ENCODE measurements at places on chromosomes 1 and 21.

- DNase-seq: no peak
Measured at GRCh38 chr1:226787071-226787470, 48.0 kb upstream of the ITPKB start.

DNA sequence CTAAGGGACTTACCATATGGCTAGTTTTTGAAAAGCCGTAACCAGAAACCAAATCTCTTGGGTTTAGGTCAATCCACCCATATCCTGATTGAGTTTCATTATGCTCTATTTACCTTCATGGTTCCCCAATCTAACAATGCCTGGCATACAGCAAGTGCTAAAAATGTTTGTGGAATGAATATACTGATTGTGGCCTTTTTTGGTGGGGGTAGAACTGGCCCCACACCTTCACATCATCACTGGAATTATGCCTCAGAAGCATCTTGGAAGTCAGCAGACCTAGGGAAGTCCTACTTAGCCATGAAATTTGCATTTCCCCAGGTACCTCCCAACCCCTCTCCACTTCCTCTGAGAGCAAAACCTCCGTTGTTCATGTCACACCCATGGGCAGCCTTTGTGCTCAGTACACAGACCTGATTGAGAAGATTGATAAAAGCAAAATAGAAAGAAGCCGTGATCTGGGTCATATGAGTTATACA is 17.8 kb upstream of the SLAMF1 start:
- no peak for DNase-seq

DNA sequence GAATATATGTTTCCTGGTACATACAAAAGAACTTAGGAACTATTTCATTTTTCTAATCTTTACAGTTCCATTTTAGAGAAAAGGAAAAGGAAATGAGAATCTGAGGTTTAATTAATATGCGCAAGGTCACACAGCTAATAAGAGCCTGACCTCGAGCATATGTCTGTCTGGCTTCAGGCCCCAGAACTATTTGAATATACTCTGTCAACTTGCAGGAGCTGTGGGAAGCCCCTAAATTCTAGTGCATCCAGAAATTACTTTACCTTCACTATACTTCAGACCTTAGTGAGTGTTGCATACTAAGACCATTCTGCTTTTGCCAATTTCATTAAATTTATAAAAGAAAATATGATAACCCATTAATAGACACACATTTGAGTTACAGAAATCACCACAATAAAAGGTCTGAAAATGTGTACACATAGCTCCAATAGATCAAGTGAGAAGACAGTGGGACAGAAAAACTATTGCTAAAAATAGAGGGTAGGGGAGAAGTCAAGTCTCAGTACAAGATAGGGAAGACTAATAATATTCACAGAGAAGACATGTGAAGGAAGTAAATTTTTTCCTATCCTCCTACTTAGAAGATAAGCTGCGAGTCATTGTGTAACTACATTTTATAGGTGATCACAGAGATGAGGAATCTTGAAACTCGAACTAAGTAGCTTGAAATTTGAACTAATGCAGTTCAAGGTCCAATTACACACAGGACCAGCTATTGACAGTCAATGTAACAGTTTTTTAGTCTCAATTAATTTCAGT is 3.8 kb downstream of the RGS13 start:
- DNase-seq: no peak

- no peak for DNase-seq
Measured at GRCh38 chr1:153633161-153633753, 609 bp upstream of the CHTOP start.

GRCh38 chr1:172287208-172287607 is 133.3 kb upstream of the C1orf105 start:
- no peak for DNase-seq

- DNase-seq: no peak
Measured at GRCh38 chr1:73359001-73359400, 839.0 kb downstream of the LRRIQ3 start.

DNA sequence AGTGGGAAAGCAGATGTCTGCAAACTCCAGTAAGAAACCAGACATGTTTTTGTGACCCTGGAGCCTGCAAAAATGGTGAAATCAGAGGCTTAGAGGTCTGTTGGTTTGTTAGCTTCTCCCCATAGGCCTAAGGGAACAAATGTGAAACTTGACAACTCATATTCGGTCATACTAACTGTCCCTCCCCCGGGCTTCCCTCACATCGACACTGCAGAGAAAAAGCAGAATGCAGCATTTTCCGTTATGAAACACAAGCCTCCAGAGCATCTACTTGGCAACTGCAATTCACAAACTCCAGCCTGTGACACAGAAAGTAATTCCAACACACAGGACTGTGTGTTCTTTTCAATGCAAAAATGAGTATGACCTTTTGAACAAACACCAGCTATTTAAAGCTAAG is 3.7 kb downstream of the KCNA2 start:
- no peak for DNase-seq

DNA sequence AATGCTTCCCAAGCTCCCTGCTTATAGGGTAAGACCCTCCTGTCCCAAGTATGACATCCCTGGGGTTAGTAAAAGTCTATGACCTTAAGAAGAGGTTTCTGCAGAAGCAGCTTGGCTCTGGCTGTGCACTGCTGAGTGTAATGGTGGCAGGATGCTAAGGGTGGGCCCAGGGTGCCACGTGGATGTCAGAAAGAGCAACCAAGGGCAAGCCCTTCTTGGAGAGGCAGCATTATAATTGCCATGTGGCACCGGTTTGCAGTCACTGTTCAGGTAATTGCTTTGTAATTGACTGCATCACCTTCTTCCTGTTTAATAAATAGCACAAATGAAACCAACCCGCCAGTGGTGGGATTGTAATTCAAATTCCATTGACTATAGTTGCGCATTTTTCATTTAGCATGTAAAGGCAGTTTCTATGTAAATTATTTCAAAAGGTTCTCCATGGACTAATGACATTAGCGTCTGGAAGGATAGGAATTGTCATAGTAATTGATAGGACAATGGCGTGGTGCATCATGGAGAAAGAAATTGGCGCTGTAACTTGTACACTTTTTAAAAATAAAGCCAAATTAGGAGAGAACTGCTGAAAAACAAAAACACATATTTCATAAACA is 490.6 kb upstream of the VAMP3 start:
- DNase-seq: no peak

DNA sequence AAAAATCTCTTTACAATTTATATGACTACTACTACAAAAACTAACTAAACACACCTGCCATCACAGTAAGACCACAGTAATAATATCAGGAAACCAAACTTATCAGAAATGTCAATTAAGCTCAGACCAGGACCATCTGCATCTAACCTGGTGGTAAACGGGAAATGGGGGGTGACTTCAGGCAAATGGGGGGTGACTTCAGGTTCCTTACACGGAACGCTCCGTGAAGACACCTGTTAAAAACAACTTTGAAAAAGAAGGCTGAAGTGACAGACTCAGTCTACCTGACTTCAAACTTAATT is 15.8 kb downstream of the PRDM15 start:
- no peak for DNase-seq

DNA sequence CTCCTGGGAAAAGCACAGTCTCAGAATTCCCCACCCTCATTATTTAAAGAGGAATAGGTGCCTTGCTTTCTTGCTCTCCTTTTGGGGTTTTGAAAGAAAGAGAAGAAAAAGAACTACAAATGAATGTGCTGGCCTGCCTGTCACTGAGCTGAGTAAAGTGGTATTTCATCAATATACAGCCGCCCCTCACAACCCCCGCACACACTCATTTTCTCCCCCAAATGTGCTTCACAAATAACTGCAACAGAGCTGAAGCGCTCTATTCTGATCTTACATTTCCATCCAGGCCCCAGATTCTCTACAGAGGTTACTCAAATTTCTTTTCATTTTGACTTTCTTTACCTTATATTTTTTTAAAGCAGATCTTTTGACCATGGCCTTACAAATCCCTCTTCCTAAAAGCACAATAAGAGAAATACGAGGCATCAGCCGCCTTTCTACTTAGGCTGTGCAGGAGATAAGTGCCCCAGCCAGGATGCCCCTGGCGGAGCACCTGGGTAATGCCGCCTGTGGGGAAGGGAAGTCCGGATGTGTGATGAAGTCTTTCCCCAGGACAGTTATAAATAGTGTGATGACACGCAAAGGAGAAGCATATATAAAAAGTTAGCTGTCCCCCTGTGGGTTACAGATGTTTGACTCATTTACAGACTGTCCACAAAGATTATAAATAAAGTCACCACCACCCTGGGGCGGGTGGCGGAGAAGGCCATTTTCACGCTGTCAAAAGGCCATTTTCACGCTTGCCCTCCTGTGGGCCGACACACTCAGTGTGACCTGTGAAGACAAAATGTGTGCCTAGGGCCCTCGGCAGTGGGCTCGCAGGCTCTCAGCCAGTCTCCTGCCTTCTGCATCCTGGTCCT is 6.5 kb downstream of the KCNN3 start:
- DNase-seq: no peak

GRCh38 chr21:29737186-29737585 is 202.6 kb downstream of the GRIK1 start:
- no peak for DNase-seq

DNA sequence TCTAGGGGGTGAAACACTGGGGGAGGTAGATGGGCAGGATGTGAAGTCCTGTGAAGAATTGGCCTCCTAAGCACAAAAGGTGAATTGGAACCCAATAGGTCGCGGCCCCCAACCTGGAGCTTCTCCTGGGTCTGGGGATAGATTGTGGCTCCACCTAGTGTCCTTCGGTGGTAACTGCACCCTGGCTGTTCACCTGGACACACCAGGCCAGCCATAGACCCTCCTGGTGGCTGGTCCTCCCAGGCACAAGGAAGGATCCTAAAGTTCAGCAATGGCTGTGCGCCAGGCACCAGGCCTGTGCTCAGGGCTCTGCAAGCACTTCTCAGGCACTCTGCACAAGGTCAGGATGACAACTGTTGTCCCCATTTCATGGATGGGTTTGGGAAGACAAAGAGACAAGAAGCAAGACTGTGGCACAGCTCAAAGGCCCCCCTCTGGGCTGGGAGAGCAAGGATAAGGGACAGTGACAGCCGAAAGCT is 13.5 kb downstream of the ESPN start:
- no peak for DNase-seq

DNA sequence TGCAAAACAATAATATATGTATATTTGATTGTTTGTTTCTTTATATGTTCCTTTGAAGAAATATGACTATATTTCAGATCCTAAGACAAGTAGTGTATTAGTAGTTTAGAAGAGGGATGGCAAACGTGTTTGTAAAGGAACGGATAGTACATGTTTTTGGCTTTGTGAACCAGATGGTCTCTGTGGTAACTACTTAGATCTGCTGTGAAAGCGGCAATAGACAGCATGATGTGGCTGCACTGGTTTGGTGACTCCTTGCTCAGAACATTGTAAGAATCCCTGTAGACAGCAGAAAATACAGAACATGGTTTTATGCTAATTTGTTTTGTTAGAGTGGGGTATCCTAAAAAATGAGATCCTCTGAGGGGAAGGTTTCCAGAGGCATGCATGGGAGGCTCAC is 3.1 kb downstream of the ACADM start:
- DNase-seq: no peak

GRCh38 chr1:115113766-115114165 is 24.5 kb upstream of the TSPAN2 start:
- DNase-seq: no peak

GRCh38 chr1:152084853-152085252 is 4.0 kb downstream of the TCHHL1 start:
- no peak for DNase-seq

GRCh38 chr1:149963358-149963757 is 26.7 kb upstream of the MTMR11 start:
- DNase-seq: no peak

- no peak for DNase-seq
Measured at GRCh38 chr1:13618483-13618882, 34.9 kb downstream of the PDPN start.

DNA sequence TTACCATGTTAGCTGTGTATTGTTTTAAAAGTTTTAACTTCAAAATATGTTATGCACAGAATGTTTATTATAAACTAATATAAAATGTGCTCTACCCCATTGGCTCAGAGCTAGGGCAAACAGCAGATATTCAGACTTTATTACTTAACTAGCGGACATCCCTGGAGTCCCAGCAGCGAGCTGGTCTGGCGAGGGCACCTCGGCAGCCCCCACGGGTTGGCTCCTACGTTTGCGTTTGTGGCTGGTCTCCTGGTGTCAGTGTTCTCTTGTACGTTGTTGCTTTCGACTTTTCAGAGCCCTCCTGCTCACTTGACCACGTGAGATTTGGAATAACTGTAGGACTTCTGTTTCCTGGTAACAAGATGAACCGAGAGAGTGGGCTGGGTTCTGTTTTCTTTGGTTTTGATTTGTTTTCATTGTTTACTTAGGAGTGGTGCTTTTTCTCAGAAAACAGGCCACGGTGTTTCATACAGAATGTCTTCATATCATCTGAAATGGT is 44.5 kb downstream of the CBS start:
- DNase-seq: no peak

DNA sequence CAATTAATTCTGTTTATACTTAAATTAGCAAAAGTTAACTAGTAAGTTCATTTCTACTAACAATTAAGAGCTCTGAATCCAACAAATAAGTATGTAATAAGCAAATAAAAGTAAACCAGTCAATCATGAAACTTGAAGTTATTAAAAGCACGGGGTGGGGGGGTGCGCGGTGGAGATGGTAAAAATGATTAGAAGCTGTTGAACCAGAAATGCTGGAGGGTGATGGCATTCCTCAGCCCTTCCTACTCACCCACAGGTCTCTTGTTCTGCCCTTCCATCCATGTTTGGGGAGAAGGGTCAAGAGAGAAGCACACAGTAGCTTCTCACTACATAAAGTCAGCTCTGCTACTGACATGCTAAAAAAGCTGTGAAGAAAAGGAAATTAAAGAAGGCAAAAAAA is 63.5 kb downstream of the AKT3 start:
- no peak for DNase-seq

- DNase-seq: no peak
Measured at GRCh38 chr1:29156543-29157268, 25.0 kb downstream of the SRSF4 start.

- no peak for DNase-seq
Measured at GRCh38 chr1:87149241-87150041, 179.2 kb upstream of the LMO4 start.

DNA sequence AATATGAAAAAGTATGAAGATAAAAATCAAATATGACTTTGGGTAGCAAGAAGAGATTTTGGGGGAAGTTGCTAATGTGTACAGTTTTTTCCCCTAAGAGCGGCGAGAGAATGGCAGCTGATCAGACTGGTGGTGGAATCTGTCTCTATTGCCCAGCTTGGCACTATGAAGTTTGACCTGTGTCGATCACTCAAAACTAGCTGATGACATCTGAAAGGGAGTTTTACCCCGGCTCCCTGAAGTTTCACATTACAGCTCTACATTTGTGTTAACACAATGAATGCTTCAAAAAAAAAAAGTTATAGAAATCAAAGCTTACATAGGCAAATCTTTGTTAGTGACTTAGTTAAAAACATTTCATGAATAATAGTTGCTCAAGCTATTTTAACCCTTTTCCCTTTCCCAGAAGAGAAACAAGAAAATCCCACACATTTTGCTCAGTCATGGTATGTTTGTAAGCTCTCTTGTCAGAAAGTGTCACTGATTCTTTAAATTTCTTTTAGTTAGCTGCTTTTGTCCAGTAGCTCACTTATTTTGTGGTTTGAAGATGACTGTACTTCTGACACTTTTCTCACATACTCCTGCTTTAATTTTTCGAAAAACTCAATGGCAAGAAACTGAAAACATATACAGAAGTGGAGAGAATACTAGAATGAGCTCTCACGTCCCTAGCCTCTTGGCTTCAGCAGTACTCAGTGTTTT is 41.3 kb downstream of the DYRK1A start:
- DNase-seq: no peak

- no peak for DNase-seq
Measured at GRCh38 chr1:30010506-30011106, 712.8 kb downstream of the MATN1 start.

Data from cortex of kidney (tissue), 1 donor.